HepG2 (cell line): ENCODE measurements at places on chromosomes 11 and 22. TPM values are rescaled to one million over a fixed set of nuclear protein-coding genes. Genes with fewer than 3 reads are reported as not detected.

Gene CBLIF
- total RNA-seq = not detected in 2 replicates

Gene OR8K1
- total RNA-seq = not detected in 2 replicates

Gene NPTXR
- total RNA-seq = 2.5 and 2.6 TPM in 2 replicates

Gene OR52A1
- total RNA-seq = not detected in 2 replicates

Gene SCN4B
- total RNA-seq = 0.04 TPM in 1 of 2 replicates, not detected in the other

Gene KCNQ1OT1
- 2.5 and 18.9 TPM in 2 replicates for total RNA-seq

Gene RIMBP3C
- 0.11 and 0.15 TPM in 2 replicates for total RNA-seq

Gene MMP13
- total RNA-seq = not detected in 2 replicates

Gene CCDC89
- total RNA-seq = 0.38 and 0.60 TPM in 2 replicates

Gene FIBIN
- not detected in 2 replicates for total RNA-seq

Gene C22orf42
- total RNA-seq = not detected in 2 replicates

Gene PLAAT5
- total RNA-seq = not detected in 2 replicates

Gene OR2AG2
- total RNA-seq = not detected in 2 replicates

Gene CACNA1I
- not detected in 2 replicates for total RNA-seq

Gene CALCA
- not detected in 2 replicates for total RNA-seq

Gene CD6
- total RNA-seq = not detected in 2 replicates

Gene MYOD1
- not detected in 2 replicates for total RNA-seq

Gene XKR3
- not detected in 2 replicates for total RNA-seq

Gene FOSL1
- total RNA-seq = 3.1 and 4.0 TPM in 2 replicates

Gene HOATZ
- not detected in 2 replicates for total RNA-seq

Gene FOLR1
- not detected in 2 replicates for total RNA-seq

Gene TMEM25
- total RNA-seq = 4.5 and 7.5 TPM in 2 replicates

Gene ELFN2
- not detected in 2 replicates for total RNA-seq

Gene TAF1D
- 96.9 and 207 TPM in 2 replicates for total RNA-seq

Gene TMEM86A
- total RNA-seq = 0.07 TPM in 1 of 2 replicates, not detected in the other

Gene CRYBB3
- total RNA-seq = 0.18 TPM in 1 of 2 replicates, not detected in the other

Gene TRIM6
- total RNA-seq = not detected in 2 replicates

Gene BRSK2
- total RNA-seq = 0.84 and 1.1 TPM in 2 replicates
